ENCODE measurements at places on chromosomes 3 and 15. TPM values are rescaled to one million over a fixed set of nuclear protein-coding genes. Genes with fewer than 3 reads are reported as not detected.
A peak's percentile ranks its signal among the peaks of the same experiment; 100 is the strongest.

WDR49 gene
- total RNA-seq = not detected

SSUH2 gene
- total RNA-seq = not detected

DNA sequence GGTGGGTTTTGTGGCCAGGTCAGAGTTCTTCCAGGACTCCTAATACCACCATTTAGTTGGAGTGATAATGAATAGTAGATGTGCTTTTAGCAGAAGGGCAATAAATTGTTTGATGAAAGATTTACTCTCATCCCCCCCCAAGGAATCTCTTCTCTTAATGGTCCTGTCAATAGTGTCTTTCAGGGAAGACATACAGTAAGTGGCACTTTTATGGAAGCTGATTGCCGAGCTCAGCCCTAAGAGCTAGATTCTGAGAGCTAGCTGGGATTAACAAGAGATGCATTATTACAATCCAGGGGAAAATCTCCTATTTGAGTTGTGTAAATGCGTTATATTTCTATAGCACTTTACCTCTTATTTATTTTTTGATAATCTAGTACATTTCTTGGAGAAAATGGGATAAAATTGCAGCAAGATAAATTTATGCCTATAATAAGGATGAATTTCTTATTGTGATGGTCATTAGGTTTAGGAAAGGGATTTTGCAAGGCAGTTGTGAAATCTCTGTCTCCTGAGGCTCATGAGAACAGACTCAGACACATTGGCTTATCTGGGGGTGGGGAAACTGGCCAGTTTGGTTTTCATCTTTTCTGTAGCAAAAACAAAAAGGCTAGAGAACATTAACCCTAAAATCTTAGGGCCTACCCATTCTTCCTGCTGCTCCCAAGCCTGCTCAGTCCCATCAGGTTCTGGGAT, 41.6 kb upstream of the CLSTN2 start:
- no peaks in the 10 kb centered on the region for H3K36me3 ChIP-seq
- H3K4me1 ChIP-seq = no peaks in the 10 kb centered on the region
- no peak overlapping the region for H3K27ac ChIP-seq
- no peak for DNase-seq

GRCh38 chr3:33278163-33278562, 921 bp downstream of the FBXL2 start:
- peaks cover 28% of the 10 kb centered on the region for H3K4me1 ChIP-seq
- H3K27me3 ChIP-seq = peaks cover 2% of the 10 kb centered on the region
- DNase-seq = peak; percentile 6

- no peak overlapping the region for H3K4me3 ChIP-seq
- H3K36me3 ChIP-seq = no peaks in the 10 kb centered on the region
- H3K27me3 ChIP-seq = peaks cover 22% of the 10 kb centered on the region
- no peak for DNase-seq
- no peaks in the 10 kb centered on the region for H3K4me1 ChIP-seq
- H3K27ac ChIP-seq = no peak overlapping the region
Observed at GRCh38 chr3:195751560-195751959, 30.8 kb downstream of the MUC20 start.

DNA sequence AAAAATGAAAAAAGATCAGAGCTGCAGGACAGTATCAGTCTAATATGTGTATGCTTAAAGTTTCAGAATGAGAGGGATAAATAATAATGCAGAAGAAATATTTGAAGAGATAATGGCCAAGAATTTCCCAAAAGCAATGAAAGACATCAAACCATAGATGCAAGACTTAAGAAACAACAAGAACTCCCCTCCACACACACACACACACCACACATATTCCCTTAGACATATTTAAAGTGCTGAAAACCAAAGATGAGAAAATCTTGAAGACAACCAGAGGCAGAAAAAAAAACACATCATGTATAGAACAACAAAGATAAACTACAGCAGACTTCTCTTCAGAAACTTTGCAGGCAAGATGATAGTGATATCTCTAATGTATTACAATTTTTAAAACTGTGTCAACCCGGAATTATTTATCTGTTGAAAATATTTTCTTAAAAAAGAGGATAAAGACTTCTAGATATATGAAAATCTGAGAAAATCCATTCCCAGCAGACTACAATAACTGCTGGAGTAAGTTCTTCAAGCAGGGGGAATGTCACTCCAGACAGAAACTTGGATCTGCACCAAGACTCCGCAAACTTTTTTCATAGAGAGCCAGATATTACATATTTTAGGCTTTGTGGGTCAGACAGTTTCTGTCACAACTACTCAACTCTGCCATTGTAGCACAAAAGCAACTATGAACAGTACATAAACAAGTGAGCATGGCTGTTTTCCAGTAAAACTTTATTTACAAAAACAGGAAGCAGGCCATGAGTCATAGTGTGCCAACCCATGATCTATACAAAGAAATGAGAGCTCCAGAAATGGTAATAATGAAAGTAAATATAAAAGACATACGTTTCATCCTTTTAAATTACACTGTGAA, 223.4 kb upstream of the CGNL1 start:
- H3K4me3 ChIP-seq = no peak overlapping the region
- H3K36me3 ChIP-seq = peaks cover 31% of the 10 kb centered on the region
- H3K27ac ChIP-seq = no peak overlapping the region
- DNase-seq = no peak
- peaks cover 61% of the 10 kb centered on the region for H3K4me1 ChIP-seq

GRCh38 chr3:69420781-69421520, 35.1 kb upstream of the FRMD4B start:
- H3K36me3 ChIP-seq = no peaks in the 10 kb centered on the region
- H3K4me3 ChIP-seq = no peak overlapping the region
- DNase-seq = no peak
- no peaks in the 10 kb centered on the region for H3K4me1 ChIP-seq
- no peak overlapping the region for H3K27ac ChIP-seq

CFAP100 gene
- not detected for total RNA-seq

DNA sequence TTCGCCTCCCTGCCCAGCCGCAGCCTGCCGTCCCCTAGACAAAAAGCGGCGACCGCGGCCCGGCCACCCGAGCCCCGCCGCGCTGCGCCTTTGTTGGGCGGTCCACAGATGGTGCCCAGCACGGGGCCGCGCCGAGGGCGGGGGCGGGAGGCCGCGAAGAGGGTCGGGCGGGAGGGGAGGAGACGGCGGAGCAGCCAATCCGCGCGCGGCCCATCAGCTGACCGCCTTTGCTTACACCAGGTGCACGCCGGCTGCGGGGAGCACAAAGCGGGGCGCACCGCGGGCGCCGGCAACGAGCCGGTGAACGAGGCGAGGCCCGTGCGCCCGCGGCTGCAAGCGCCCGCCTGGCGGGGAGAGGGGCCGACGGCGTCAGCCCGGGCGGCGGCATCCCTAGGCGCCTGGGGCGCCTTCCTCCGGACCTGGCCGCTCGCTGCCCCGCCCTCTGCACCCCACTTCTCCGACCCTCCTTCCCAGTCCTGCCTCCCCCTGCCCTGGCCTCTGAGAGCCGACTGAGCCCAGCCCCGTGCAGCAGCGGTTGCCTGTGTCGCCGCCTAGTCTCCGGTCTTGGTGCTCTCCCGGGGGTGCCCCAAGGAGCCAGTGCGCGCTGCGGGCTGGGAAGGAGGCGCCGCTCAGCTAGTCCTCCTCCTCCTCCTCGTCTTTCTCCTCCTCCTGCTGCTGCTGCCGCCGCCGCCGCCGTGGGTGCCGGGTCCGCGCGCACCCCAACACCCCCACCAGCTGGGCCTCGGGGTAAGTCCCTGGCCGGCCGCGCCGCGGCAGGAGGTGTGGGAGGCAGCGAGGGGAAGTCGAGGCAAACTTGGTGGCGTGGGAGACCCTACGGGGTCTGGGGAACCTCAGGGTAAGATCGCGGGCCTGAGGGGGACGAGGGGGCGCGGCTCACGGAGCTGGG, at the start of gene LRRN1:
Gene LRRN1, plus strand, starts transcription at position 259 of the 907 bp plus-strand sequence. CDS start 45,211 bp downstream, outside the sequence.
- no peak within 1 kb of the TSS for H3K4me3 ChIP-seq
- no peak for DNase-seq
- 0 out of 2 replicates have a peak, but pooled peaks cover 5% of the 10 kb centered on the region for H3K36me3 ChIP-seq
- H3K4me1 ChIP-seq = no peaks in the 10 kb centered on the region
- H3K27me3 ChIP-seq = peaks cover 6% of the 10 kb centered on the region
- no peak within 1 kb of the TSS for H3K27ac ChIP-seq

SPINT1 gene
- total RNA-seq = 0.15 TPM

- DNase-seq = no peak
- no peak overlapping the region for H3K27ac ChIP-seq
- H3K27me3 ChIP-seq = no peaks in the 10 kb centered on the region
- no peak overlapping the region for H3K4me3 ChIP-seq
- no peaks in the 10 kb centered on the region for H3K4me1 ChIP-seq
Observed at GRCh38 chr3:69959581-69959980, 40.0 kb upstream of the SAMMSON start.

DNA sequence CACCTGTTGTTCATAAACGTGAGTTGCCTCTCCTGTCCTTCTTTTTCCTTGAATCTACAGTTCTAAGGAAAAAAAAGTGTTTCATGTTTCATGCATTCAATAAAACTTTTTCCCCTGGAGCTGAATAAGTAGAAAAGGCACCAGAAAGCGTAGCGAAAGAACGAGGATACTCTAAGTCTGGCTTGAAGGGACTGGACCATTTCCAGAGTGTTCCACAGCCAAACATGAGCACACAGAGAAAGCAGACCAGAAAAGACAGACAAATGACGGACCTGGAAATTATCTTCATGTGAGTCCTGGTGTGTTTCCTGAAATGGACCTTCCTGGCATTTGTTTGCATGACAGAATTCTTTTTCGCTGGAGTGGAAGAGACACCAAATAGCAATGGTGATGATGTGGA, 204.7 kb downstream of the SV2B start:
- H3K36me3 ChIP-seq = no peaks in the 10 kb centered on the region
- H3K27ac ChIP-seq = no peak overlapping the region
- peaks cover 18% of the 10 kb centered on the region for H3K27me3 ChIP-seq
- no peak overlapping the region for H3K4me3 ChIP-seq
- H3K4me1 ChIP-seq = no peaks in the 10 kb centered on the region

GRCh38 chr15:79779746-79780145, 117.1 kb downstream of the MTHFS start:
- H3K4me3 ChIP-seq = no peak overlapping the region
- no peaks in the 10 kb centered on the region for H3K4me1 ChIP-seq
- DNase-seq = no peak
- H3K27me3 ChIP-seq = peaks cover 2% of the 10 kb centered on the region
- H3K36me3 ChIP-seq = peaks cover 7% of the 10 kb centered on the region

DUOX1 gene
- 0.12 TPM for total RNA-seq

- peaks cover 39% of the 10 kb centered on the region for H3K27me3 ChIP-seq
- DNase-seq = no peak
Observed at GRCh38 chr3:32280262-32280910, 41.9 kb downstream of the CMTM8 start.

- DNase-seq = no peak
- H3K36me3 ChIP-seq = no peaks in the 10 kb centered on the region
- H3K27me3 ChIP-seq = peaks cover 30% of the 10 kb centered on the region
- no peak overlapping the region for H3K4me3 ChIP-seq
- no peak overlapping the region for H3K27ac ChIP-seq
Observed at GRCh38 chr3:43257850-43258249, 28.5 kb upstream of the SNRK start.

GRCh38 chr15:67407786-67408185, 113.1 kb upstream of the C15orf61 start:
- H3K4me1 ChIP-seq = peaks cover 20% of the 10 kb centered on the region
- peaks cover 7% of the 10 kb centered on the region for H3K27me3 ChIP-seq
- no peak overlapping the region for H3K4me3 ChIP-seq
- no peak overlapping the region for H3K27ac ChIP-seq
- no peak for DNase-seq

GRCh38 chr15:34853001-34853758, 57.8 kb upstream of the ACTC1 start:
- peaks cover 39% of the 10 kb centered on the region for H3K4me1 ChIP-seq
- peaks cover 31% of the 10 kb centered on the region for H3K36me3 ChIP-seq
- no peak overlapping the region for H3K27ac ChIP-seq
- no peak for DNase-seq
- H3K27me3 ChIP-seq = no peaks in the 10 kb centered on the region
- no peak overlapping the region for H3K4me3 ChIP-seq

GRCh38 chr3:101182734-101183133, 137.6 kb downstream of the IMPG2 start:
- no peak overlapping the region for H3K27ac ChIP-seq
- no peak overlapping the region for H3K4me3 ChIP-seq
- no peaks in the 10 kb centered on the region for H3K27me3 ChIP-seq
- peaks cover 31% of the 10 kb centered on the region for H3K4me1 ChIP-seq
- H3K36me3 ChIP-seq = no peaks in the 10 kb centered on the region

ISLR2 gene
- not detected for total RNA-seq

DNA sequence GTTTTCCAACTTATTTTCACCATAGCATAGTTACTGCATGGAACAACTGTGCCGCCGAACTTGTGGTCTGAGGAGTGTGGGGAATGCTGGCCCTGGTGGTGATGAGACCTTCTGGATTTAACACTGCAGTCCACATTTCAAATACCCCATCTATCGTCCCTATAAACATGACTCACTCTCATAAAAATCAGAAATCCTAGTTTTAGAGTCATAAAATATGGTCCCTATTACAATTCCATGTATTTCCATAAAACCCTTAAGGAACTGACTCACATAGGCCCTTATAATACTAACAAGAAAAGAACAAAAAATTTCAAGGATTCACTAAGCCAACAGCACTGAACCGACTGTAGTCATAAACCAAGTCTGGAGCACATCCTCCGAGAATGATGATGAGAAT, 147.2 kb downstream of the FOXP1 start:
- DNase-seq = peak; percentile 83
- peak overlapping the region; percentile 81 for H3K27ac ChIP-seq
- peaks cover 45% of the 10 kb centered on the region for H3K4me1 ChIP-seq

GRCh38 chr3:170499562-170500156, 81.0 kb downstream of the CLDN11 start:
- H3K4me1 ChIP-seq = peaks cover 24% of the 10 kb centered on the region
- DNase-seq = peak; percentile 68
- peaks cover 1% of the 10 kb centered on the region for H3K27me3 ChIP-seq
- H3K4me3 ChIP-seq = no peak overlapping the region

DNA sequence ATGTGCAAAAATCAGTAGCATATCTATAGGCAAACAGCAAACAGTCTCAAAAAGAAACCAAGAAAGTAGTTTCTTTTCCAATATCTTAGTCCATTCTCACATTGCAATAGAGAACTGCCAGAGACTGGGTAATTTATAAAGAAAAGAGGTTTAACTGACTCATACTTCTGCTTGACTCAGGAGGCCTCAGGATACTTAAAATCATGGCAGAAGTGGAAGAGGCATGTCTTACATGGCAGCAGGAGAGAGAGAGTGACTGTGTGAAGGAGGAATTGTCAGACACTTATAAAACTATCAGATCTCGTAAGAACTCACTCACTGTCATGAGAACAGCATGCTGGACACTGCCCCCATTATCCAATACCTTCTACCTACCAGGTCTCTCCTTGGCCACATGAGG, 327.9 kb upstream of the EPHA3 start:
- no peak overlapping the region for H3K27ac ChIP-seq
- H3K4me3 ChIP-seq = no peak overlapping the region
- DNase-seq = no peak

- H3K36me3 ChIP-seq = no peaks in the 10 kb centered on the region
- peaks cover 21% of the 10 kb centered on the region for H3K4me1 ChIP-seq
Observed at GRCh38 chr15:41511899-41512369, 1.7 kb downstream of the LTK start.

GRCh38 chr3:186219211-186219638, 110.3 kb upstream of the ETV5 start:
- DNase-seq = no peak
- no peaks in the 10 kb centered on the region for H3K36me3 ChIP-seq
- no peak overlapping the region for H3K27ac ChIP-seq
- peaks cover 38% of the 10 kb centered on the region for H3K27me3 ChIP-seq

GRCh38 chr15:63385911-63386531, 4.4 kb upstream of the CA12 start:
- no peak for DNase-seq
- no peak overlapping the region for H3K4me3 ChIP-seq
- H3K4me1 ChIP-seq = peaks cover 38% of the 10 kb centered on the region
- H3K36me3 ChIP-seq = peaks cover 3% of the 10 kb centered on the region

GRCh38 chr3:29099775-29100174, 181.1 kb upstream of the RBMS3 start:
- H3K4me3 ChIP-seq = no peak overlapping the region
- no peaks in the 10 kb centered on the region for H3K4me1 ChIP-seq
- H3K27me3 ChIP-seq = peaks cover 4% of the 10 kb centered on the region
- DNase-seq = no peak

Measured in HFFc6 (cell line).